Endothelial cell (in vitro differentiated cells): ENCODE measurements at places on chromosomes 6 and 20.
A peak's percentile ranks its signal among the peaks of the same experiment; 100 is the strongest.

DNA sequence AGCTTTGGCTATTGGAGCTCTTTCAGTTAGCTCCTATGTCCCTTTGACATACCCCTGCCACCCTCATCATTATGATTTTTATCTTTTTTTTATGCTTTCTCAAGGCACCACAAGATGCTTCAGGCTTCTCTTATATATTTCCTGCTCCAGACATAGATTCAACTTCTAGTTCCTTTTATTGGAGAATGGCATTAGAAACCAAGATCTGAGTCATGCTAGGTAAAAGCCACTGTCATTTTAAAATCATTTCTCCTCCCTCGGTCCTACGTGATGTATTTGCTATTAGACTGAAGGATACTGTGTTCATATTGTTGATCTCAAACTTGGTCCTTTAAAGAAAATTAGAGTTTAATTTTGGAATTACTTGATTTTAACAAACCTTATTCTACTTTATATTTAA lies 8.3 kb downstream of the TENT5A start:
- no peak for DNase-seq

- DNase-seq = no peak
Measured at GRCh38 chr20:12201289-12201991, 283.7 kb downstream of the BTBD3 start.

DNA sequence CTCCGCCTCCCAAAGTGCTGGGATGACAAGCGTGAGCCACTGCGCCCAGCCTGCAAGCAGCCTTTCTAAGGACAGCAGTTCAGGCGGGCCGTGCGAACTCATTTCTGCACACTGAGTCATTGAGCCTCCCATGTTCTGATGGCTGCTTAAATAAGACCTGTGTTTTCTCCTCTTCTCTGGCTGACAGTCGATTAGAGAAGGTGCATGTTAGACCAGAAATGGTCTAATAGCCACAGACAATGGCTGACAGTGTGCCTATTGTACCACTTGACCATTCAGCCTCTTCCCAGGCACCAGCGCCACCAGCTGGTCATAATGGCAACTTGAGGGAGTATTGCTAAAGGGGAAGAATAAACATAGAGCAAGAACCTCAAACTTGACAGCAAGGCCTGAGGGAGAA lies 6.2 kb downstream of the CST11 start:
- peak; percentile 80 for DNase-seq

GRCh38 chr6:75568100-75568499 lies 33.6 kb upstream of the SENP6 start:
- no peak for DNase-seq

- no peak for DNase-seq
Measured at GRCh38 chr6:81799323-81799722, 46.8 kb upstream of the TENT5A start.

GRCh38 chr6:152625213-152625612 lies 11.9 kb downstream of the SYNE1 start:
- DNase-seq = no peak

DNA sequence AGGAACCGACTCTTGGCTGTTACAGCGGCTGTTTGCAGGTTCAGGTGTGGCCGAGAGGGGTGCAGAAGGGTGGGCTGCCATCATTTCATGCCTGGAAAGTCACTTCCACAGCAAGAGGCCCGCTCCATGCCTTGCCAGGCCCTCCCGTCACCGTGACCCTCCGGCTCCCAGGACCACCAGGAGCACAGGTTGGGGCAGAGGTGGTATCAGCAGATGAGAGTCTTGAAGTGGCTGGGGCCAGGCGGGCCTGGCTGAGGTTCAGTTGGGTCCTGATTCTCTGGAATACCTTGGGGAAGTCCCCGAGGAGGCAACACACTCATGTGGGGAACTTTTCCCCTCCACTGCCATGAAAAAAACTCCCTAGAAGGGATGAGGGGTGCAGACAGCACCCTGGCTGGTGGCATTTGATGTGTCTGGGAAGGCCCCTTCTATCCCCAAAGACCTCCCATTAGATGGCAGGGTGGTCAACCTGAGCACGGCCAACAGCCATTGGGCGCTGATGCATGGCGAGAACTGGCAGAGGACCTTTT lies 34.2 kb upstream of the IRF4 start:
- no peak for DNase-seq

DNA sequence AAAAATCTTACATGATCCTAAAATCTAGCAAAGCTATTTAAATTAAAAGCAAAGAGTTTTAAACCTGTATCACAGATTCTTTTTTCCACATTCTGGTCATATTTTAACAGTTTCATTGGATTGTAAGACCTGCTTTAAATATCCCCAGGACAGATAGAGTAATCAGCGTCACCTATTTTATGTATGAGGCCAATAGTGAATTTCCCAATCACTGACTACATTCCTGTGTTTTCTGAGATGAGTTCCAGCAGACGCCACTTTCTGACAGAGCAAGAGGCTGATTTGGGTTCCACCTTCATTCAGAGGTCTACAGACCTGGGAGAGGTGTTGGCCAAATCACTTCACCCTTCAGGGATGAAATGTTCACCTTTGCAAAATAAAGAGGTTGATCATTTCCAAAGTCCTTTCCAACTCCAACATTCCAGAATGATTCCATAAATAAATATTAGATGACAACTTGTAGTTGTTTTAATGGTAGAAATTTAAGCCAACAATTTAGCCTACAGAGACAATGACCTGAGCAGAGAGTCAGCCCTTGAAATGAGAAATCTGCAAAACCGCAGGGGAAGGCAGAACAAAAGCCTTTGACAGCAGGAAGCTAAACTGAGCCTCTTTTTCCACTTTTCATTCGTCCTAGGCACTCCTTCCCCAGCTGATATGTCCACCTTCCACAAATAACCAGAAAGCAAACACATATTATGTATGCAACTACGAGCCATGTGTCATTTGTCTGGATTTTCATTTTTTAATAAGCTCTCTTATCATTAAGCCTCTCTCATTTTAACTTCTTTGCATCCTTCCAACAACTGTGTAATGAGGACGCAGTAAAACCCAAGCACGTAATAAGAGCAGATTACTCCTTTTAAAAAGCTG lies 105.2 kb downstream of the TFAP2A start:
- no peak for DNase-seq

GRCh38 chr6:151577257-151577656 lies 83.4 kb downstream of the CCDC170 start:
- no peak for DNase-seq

DNA sequence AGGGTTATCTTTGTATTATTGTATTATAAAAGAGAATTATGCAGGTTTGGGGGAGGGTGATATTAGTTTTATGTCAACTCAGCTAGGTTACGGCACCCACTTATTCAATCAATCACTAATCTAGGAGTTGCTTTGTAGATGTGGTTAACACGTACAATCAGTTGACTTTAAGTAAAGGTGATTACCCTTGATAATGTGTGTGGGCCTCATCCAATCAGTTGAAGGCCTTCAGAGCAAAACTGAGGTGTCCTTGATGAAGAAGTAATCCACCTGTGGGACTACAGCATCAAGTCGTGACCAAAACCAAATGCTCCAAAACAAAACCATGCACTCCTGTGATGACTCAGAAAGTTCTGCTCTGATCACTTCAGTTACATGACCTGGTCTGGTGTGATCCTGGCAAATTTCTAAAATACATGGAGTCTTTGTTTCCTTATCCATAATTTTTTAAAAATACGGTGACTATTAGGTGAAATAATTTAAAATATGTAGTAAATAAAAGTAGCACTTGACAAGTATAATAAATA lies 114.1 kb downstream of the IYD start:
- no peak for DNase-seq

DNA sequence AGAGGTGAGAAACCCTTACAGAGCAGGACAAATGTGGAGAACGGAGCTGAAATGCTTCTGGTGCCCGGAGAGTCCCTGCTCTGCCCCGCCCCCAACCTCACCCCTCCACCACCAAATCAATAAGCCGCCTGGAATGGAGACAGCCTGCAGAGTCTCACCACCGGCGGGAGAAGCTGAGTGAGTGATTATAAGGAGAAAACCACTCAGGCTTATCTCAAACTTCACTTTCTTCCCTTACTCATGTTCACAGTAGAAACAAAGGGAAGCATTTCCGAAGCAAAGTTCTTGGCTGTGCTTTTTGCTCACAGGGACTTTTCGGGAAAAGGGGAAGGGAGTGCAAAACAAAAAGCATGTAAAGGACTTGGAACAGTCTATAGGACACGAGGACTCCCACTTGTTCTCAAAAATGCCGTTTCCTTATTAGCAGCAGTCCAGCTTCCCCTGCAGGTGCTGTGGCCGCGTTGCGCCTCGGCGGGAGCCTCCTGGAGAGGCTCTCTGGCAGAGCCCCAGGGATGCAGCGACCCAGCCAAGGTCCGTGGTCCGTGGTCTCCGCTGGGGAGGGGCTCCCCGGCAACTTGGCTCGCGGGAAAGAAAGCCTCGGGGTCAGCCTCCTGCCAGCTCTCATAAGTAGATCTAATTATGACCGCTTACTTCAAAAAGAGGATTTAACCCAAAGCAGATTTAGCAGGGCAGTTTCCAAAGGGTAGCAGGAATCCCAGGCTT lies 64.8 kb upstream of the TMEM30A start:
- peak; percentile 44 for DNase-seq

- no peak for DNase-seq
Measured at GRCh38 chr6:2848851-2849250, 7.2 kb upstream of the SERPINB1 start.

- no peak for DNase-seq
Measured at GRCh38 chr6:138477913-138478539, 21.3 kb downstream of the NHSL1 start.

- DNase-seq = peak; percentile 82
Measured at GRCh38 chr20:43456809-43457639, 672 bp upstream of the SRSF6 start.

- no peak for DNase-seq
Measured at GRCh38 chr6:155867682-155868081, 412.0 kb upstream of the NOX3 start.

GRCh38 chr6:159169557-159170332 lies 545 bp downstream of the FNDC1 start:
- DNase-seq = peak; percentile 60

- DNase-seq = no peak
Measured at GRCh38 chr20:38066969-38067716, 33.6 kb downstream of the RPRD1B start.

GRCh38 chr20:19872001-19872400 lies 113.9 kb downstream of the RIN2 start:
- DNase-seq = no peak

- DNase-seq = no peak
Measured at GRCh38 chr6:21771626-21772320, 178.2 kb downstream of the SOX4 start.

- no peak for DNase-seq
Measured at GRCh38 chr6:163536770-163537169, 122.3 kb downstream of the QKI start.

GRCh38 chr6:48626421-48626820 lies 515.4 kb upstream of the PTCHD4 start:
- DNase-seq = no peak

- DNase-seq = no peak
Measured at GRCh38 chr20:24492698-24493097, 23.3 kb downstream of the SYNDIG1 start.

DNA sequence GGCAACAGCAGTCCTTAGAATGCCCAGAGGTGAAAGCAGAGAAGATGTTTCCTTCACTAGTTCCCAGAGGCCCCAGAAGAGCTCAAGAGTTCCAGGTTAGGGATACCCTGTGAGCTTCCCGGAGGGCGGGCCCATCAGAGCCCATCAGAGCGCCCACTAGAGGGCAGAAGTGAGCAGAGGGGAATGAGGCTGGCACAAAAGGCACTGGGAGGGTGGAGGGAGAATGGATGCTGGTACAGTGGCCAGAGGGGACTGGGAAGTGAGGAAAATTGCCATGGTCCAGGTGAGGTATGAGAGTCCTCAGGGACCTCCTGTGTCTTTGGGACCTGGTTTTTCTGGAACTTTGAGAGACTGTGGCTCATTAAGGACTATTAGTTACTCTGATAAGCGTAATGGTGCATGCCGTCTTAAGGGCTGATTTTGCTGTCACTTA lies 57.3 kb downstream of the LINC00237 start:
- DNase-seq = peak; percentile 75

- no peak for DNase-seq
Measured at GRCh38 chr20:16043931-16044330, 529.3 kb downstream of the KIF16B start.

DNA sequence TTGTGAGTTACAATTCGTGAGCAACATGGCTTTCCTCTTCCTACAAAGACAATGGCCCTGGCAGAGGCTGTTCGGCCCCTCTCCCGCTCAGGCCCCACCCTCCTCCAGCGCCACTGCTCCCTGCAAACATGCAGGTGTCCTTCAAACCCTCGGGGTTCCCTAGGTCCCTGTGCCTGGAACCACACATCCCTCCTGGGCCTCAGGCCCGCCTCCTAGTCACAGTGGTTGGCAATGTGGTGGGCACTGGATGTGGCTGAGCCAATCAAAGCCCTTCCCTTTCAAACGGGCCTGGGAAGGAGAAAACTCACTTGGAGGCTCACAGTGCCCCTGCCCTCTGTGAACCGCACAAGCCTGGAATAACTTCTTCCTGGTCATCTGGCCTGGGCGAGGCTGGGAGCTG lies 147.2 kb downstream of the TFAP2C start:
- no peak for DNase-seq

GRCh38 chr20:9375221-9375681 lies 139.1 kb upstream of the LAMP5 start:
- DNase-seq = no peak

DNA sequence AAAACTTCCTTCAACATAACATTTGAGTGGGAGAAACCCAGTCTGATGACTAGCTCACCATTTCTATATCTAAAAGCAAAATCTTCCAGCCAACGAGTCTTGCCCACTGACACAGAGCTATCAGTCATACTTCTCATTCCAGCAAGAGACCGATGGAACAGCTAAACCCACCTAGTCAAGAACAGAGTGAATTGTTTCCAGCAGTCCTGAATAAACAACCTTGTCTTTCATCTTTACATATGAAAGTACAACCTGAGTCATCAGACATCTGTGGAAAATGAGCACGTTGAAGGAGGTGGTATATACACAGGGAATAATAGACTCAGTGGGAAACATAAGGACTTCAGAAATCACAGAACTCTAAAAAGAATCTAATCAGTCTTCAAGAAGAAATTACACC lies 23.8 kb downstream of the NRSN1 start:
- no peak for DNase-seq

- DNase-seq = no peak
Measured at GRCh38 chr6:166511316-166511715, 75.2 kb downstream of the RAMACL start.

GRCh38 chr6:21616005-21616404 lies 22.5 kb downstream of the SOX4 start:
- peak; percentile 31 for DNase-seq

- peak; percentile 65 for DNase-seq
Measured at GRCh38 chr6:117829594-117830319, 77.3 kb upstream of the SLC35F1 start.

DNA sequence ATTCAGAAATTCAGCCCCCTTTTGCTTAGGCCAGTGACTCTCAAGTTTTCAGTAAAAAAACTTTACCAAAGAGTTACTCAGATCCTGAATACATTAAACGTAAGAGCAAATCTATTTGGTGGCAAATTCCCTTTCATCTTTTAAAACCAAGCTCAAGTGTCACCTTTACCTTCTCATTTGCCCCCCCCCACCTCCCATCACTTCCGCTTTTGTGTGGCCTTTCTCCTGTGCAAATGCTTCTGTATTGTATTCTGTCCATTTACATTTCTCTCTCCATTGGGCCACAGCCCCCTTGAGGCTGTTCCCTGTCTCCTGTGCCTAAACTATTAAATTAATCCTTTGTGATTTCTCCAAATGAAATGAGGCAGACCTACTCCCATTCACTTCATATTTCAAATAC lies 1.9 kb downstream of the NOL7 start:
- no peak for DNase-seq

- DNase-seq = no peak
Measured at GRCh38 chr6:25088513-25088912, 152.8 kb upstream of the RIPOR2 start.
